ENCODE measurements at places on chromosomes 16 and 17. TPM values are rescaled to one million over a fixed set of nuclear protein-coding genes. Genes with fewer than 3 reads are reported as not detected.

SEC14L5 gene
- total RNA-seq, result not detected

CLDN9 gene
- not detected for total RNA-seq

NOTUM gene
- 1.8 TPM for total RNA-seq

CPD gene
- total RNA-seq, result 56.1 TPM

GNG13 gene
- not detected for total RNA-seq

ATP1B2 gene
- total RNA-seq, result 0.10 TPM

CD300LB gene
- not detected for total RNA-seq

CCL13 gene
- not detected for total RNA-seq

PPY gene
- not detected for total RNA-seq

FA2H gene
- not detected for total RNA-seq

ALOXE3 gene
- total RNA-seq, result not detected

EXOC3L1 gene
- 2.0 TPM for total RNA-seq

ABCC11 gene
- total RNA-seq, result not detected

CASKIN2 gene
- 6.9 TPM for total RNA-seq

NUDT21 gene
- 243 TPM for total RNA-seq

C1QTNF8 gene
- not detected for total RNA-seq

EPOP gene
- 6.6 TPM for total RNA-seq

CLEC3A gene
- total RNA-seq, result not detected

KRT20 gene
- 0.08 TPM for total RNA-seq

MT1H gene
- total RNA-seq, result not detected

Data from SJCRH30 (cell line).